ENCODE measurements at places on chromosomes 3 and 15. TPM values are rescaled to one million over a fixed set of nuclear protein-coding genes. Genes with fewer than 3 reads are reported as not detected.

Gene ADAMTSL3
- total RNA-seq, result 6.2 TPM

DNA sequence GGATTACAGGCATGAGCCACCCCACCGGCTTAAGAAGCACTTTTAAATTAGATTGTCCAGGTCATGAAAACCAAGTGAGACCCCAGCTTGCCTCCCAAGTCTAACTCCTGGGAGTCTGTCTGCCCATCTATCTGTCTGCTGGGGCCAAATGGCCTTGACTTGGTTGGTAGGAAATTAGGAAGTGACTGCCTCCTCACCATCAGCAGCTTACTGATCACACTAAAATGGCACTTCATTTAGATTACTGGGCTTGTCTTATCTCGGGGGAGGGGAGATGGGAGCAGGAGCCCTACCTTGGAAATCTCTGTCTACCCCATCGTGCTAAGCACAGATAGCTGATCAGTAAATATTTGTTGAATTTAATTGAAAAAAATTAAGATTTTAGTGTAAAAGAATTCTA, 5.6 kb upstream of the LRRC2 start:
- peaks cover 15% of the 10 kb centered on the region for H3K4me1 ChIP-seq
- no peak overlapping the region for H3K27ac ChIP-seq
- no peak for DNase-seq
- no peaks in the 10 kb centered on the region for H3K36me3 ChIP-seq
- H3K27me3 ChIP-seq, result peaks cover 4% of the 10 kb centered on the region
- no peak overlapping the region for H3K4me3 ChIP-seq

Gene CHST2
- total RNA-seq, result 16.1 TPM

- H3K27ac ChIP-seq, result no peak overlapping the region
- H3K4me3 ChIP-seq, result peak overlapping the region; percentile 60
- H3K36me3 ChIP-seq, result no peaks in the 10 kb centered on the region
- peaks cover 22% of the 10 kb centered on the region for H3K4me1 ChIP-seq
- DNase-seq, result peak; percentile 42
- H3K27me3 ChIP-seq, result peaks cover 99% of the 10 kb centered on the region
These were observed 699 bp downstream of the MEGF11 start for GRCh38 chr15:66252685-66253417.

DNA sequence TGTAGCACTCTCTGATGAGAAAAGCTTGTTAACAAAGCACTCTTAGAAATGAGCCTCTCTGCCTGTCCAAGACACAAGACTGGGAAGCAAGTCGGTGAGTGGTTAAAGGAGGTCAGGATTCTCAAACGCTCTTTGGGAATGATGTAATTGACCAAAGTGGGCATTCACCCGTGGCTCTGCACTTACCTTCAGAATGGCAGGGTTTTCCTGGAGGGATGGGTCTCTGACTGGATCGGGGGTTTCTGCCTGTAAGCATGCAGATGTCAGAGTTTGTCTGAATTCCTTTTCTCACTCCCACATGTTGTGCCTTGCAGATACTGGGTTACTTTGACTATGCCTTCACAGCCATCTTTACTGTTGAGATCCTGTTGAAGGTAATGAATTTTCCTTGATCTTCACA, 106.3 kb downstream of the CHDH start:
- no peaks in the 10 kb centered on the region for H3K27me3 ChIP-seq
- no peak for DNase-seq
- no peaks in the 10 kb centered on the region for H3K36me3 ChIP-seq
- H3K4me1 ChIP-seq, result no peaks in the 10 kb centered on the region
- H3K4me3 ChIP-seq, result no peak overlapping the region
- no peak overlapping the region for H3K27ac ChIP-seq

Gene SAXO2
- 0.64 TPM for total RNA-seq

Gene TF
- total RNA-seq, result 373 TPM
